ENCODE measurements at places on chromosomes 11 and 22.

DNA sequence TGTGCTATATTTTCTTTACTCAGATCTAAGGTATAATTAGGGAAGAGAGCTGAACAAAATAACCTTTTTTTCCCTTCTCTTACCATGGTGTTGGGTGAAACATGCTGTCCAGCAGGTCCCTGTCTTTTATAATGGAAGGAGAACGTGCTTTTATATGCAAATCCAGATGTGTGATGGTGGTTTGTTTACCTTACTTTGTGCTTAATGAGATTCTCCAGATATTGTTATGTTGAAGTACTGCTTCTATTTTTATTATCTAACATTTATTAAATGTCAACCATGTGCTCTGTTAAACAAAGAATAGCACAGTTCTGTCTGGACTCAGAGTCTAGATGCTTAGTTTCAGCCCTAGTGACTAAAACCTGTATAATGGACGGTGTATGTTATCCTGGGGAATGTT is 10.1 kb upstream of the GRIK4 start:
- DNase-seq: no peak

DNA sequence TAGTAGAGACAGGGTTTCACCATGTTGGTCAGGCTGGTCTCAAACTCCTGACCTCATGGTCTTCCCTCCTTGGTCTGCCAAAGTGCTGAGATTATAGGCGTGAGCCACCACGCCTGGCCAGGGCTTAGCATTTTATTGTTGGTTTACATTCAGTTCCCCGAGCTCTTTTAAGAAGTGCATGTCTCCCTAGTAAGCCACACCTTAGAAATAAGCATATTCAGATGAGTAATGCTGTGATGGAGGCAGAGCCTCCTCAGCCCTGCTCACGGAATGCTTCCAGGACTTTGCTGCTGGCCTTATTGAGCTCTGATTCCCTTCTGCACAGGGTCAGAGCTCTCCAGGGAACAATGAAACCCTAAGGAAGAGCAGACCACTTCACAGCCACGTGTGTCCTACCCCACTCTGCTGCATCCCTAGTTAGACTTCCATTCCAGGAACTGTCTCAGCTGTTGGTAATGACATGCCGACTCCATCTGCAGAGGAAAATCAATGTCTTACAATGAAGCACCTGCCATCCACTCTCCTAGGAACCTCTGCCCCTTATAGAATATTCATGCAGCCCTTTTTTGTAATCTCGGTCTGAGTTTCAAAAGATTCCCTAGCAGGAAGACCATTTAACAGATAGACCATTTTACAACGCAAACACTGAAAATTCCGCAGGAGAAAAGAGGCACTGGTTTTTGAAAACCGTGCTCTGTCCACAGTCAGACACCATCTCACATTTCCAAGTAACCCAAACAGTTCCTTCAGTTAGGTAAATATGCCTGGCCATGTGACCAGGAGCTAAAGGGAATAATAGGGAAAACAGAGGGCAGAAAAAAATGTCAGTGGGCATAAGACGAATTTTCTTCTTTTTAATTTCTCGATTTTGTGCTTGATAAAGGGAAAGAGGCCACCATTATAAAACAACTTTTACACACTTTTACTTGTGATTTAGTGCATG is 1.7 kb upstream of the JAM3 start:
- DNase-seq: no peak

DNA sequence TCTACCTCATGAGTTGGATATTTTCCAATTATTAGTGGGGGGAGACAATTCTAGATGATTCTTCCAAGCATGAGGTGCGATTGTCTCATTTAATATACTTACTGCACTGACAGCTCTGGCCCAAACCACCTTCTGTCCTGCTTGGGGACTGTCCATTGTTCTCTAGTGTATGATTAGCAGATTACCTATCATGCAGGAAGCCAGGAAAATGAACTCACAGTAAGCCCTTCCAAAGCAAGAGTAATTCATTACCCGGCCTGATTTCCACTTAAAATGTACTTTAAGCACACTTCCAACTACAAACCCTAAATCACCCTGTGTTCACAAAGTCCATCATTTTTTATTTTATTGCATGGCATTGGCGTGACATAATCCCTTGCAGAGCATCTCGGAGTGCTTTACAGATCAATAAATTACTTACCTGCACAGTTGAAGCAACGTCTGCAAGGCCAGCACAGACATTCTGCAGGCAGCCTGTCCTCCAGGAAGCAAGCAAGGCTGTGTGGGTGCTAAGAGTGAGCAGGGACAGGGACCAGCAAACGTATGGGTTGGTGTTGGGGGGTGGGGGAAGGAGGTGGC is 838.2 kb downstream of the NTM start:
- DNase-seq: no peak

- DNase-seq: peak; percentile 73
These were observed 76.1 kb downstream of the BBOX1 start for GRCh38 chr11:27116684-27117083.

DNA sequence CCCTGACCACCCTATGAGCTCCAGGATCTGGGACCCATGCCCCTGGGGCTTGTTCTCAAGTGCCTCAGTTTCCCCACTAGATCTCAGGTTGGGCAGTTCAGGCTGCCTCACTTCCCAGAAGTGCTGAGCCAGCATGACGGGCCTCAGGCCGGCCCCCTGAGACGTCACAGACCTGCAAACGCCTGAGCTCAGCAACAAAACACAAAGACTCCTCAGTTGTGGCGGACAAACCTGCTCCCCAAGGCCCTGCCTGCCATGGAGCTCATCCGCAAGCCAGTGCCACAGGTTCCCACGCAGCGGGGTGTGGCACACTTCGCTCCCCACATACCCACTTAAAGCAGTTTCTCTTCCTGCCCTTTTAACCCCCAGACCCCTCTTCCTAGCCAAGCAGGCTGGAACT is 45.2 kb downstream of the NECTIN1 start:
- DNase-seq: no peak

- peak; percentile 38 for DNase-seq
These were observed 89.7 kb upstream of the PHOX2A start for GRCh38 chr11:72333661-72334060.

DNA sequence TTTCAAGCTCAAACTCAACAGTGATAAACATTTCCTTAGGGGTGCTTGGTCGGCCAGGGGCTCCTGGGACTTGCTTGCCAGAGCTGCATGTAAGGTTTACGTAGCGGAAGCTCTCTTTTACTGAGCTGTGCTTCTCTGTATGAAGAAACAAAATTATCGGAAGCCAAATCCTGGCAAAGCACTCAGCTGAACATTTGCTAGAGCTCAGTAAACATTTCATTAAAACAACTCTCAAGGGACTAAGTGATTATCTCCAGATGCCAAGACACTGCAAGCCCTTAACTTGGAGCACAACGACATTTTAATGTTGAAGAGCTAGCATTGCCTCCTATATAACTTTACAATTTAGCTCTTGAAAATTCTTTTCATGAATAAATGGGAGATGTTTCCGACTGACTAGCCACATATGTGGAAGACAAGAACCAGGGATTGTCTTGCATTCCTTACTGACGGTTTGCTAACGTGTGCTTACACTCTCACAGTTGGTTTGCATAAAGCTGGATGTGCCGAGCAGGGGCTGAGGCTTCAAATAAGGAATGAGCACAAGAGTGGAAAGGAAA is 43.4 kb downstream of the SCUBE2 start:
- DNase-seq: peak; percentile 13

DNA sequence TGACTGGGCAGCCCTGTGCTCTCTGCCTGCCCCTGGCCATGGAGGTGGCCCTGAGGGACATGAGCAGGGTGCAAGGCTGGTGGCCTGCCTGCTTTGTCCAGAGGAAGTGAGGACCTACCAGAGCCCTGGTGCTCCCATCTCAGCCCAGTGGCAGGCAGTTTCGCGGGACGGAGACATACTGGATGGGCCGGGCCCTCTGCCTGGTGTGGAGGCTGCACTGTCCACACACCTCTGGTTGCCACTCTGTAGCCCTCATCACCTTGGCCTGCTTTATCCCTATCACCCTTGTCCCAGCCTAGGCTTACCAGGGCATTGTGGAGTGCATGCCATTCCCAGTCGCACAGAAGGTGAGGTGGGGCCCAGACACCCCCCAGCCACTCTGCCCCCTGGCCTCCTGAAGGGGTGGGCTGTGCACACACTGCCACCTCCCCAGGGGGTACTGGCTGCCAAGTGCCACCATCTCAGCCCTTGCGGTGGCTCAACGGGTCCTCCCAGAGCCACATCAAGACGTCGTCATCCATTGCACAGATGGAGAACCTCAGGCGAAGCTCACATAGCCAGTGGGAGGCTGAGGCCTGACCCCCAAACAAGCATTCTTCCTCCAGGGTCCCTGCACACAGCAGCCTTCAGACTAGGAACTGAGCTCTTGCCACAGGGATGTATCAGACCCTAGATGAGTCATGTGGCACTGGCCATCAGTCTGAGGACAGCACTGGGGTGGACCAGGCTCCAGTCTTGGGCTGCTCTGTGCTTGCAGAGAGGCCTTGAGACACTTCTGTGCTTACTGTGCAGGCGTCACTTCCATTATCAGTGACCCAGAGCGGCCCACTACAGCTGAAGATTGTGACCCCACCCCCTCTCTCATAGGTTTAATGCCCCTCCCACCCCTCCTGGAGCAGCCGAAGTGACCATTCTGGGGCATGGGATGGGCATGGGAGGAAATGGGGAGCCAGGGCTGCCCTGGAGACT is 176.1 kb downstream of the IGLL1 start:
- DNase-seq: no peak

DNA sequence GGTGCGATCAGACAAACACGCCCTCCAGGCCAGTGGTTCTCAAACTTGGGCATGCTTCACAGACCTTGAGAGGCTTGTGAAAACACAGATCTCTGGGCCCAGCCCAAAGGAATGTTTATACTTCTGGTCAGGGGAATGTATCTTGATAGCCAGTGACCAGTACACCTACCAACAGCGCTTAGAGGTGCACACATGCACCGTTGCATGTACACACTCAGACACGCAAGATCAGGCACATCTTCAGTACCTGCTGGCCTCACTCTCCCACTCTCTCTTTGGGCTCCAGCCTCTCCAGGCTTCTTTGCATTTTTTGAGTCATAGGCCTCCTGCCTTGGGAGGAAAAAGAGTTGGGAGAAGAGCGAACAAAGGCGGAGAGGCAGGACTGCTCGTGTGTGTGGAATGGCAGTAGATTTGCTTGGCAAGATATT is 11.7 kb upstream of the FXYD6 start:
- DNase-seq: no peak

GRCh38 chr11:94088906-94089305 is 39.7 kb upstream of the PANX1 start:
- no peak for DNase-seq

GRCh38 chr11:69209421-69210309 is 53.9 kb downstream of the SMIM38 start:
- DNase-seq: no peak

DNA sequence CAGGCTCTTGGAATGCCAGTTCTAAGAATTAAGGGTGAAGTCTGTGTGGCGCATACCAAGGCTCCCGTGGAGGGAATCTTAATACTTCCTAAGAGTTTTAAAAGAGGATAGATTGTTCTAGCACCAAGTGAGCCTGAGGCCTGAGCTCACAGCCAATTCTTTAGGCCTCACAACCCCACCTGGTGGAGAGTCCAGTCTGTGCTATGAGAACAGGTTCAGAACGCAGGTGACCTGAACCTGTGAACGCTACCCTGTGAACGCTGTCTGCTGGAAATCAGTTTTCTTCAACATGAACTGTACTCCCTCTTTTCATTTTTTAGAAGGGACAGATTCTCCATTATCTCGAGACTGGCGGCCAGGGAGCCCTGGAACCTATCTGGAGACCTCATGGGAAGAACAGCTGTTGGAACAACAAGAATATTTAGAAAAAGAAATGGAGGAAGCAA is 43.2 kb upstream of the DLAT start:
- peak; percentile 52 for DNase-seq

- DNase-seq: no peak
These were observed 22.4 kb downstream of the PPFIA1 start for GRCh38 chr11:70292863-70293262.

GRCh38 chr11:73306069-73306841 is 1.8 kb upstream of the ARHGEF17 start:
- no peak for DNase-seq

DNA sequence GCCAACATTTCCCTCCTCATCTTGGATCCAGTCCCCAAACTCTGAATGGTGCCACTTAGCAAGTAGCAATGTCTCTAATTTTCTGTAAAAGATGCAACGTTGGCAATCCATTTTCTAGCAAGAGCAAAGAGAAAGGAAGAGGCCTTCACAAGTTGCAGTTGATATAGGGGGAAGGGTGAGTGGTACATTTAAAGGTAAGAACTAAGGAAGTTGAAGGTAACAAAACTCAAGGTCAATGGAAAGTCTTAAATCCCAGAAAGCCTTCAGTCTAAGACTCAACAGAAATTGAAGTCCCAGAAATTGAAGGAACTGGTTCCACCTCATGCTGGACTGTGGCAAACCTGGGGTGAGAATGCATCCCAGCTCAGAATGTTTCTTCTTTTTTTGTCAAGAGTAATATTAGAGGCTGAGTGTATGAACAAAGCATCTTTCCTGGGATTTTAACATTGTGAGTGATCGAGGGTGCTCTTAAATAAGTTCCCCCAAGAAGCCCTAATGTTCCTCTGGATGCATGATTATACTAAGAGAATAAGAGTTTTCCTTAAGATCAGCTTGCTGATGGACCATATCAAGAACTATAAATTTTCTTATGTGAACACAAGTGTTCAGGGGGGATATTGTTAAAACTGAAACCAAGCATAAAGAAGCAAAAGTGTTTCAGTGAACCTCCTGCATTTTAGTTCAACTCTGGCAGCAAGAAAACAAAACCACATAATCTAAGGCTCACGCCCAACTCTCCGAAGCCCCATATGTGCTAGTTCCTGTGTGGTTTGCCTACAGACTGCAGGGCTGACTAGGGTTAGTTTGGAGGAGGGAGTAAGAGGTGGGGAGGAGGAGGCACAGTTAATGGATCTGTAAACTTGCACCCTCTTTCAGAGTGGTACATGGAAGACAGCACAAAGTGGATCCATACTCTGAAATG is at the start of gene GRAP2:
Gene GRAP2, plus strand, starts transcription at position 779 of the 922 bp plus-strand sequence. CDS start 46,023 bp downstream, outside the sequence.
- no peak for DNase-seq

- no peak for DNase-seq
These were observed 12.0 kb upstream of the RFPL2 start for GRCh38 chr22:32216911-32217310.

GRCh38 chr11:69054397-69055211 is 5.9 kb downstream of the TPCN2 start:
- DNase-seq: no peak

- DNase-seq: peak; percentile 97
These were observed at the start of gene MAML2 for GRCh38 chr11:96342961-96343711. TSS of gene MAML2 (minus strand) at chr11:96343195. CDS start at chr11:96341895, 1,300 bp downstream.

DNA sequence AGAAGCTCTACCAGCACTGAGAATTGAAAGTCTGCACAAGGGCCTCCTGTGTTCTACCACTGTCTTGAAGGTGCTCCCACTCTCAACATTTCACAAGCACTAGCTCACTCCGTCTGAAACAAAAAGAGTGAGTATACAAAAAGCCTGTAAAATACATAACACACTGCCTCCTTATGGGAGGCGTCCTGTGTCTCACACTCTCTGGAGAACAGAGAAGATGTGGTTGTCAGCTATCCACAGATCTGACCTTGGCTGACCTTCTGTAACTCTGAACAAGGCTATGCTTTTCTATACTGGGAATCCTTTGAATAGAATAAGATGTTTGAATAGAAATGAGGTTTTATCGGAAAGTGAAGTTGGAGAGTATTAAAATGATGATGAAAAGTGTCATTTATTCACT is 171.3 kb upstream of the TMEM45B start:
- DNase-seq: peak; percentile 84

- DNase-seq: peak; percentile 39
These were observed 15.8 kb upstream of the ZC3H12C start for GRCh38 chr11:110077346-110077745.

All from iris pigment epithelial cell (primary cell).